ENCODE measurements at places on chromosomes 16 and 17.

GRCh38 chr17:28858801-28859355 lies 4.1 kb downstream of the ERAL1 start:
- no peak for DNase-seq

GRCh38 chr16:11611871-11612664 lies 25.3 kb upstream of the LITAF start:
- no peak for DNase-seq

GRCh38 chr17:27241346-27241946 lies 52.5 kb upstream of the WSB1 start:
- DNase-seq = no peak

- DNase-seq = no peak
Observed at GRCh38 chr17:73827627-73828291, 183.5 kb upstream of the SDK2 start.

GRCh38 chr17:35449371-35449931 lies 885 bp upstream of the SLFN13 start:
- no peak for DNase-seq

DNA sequence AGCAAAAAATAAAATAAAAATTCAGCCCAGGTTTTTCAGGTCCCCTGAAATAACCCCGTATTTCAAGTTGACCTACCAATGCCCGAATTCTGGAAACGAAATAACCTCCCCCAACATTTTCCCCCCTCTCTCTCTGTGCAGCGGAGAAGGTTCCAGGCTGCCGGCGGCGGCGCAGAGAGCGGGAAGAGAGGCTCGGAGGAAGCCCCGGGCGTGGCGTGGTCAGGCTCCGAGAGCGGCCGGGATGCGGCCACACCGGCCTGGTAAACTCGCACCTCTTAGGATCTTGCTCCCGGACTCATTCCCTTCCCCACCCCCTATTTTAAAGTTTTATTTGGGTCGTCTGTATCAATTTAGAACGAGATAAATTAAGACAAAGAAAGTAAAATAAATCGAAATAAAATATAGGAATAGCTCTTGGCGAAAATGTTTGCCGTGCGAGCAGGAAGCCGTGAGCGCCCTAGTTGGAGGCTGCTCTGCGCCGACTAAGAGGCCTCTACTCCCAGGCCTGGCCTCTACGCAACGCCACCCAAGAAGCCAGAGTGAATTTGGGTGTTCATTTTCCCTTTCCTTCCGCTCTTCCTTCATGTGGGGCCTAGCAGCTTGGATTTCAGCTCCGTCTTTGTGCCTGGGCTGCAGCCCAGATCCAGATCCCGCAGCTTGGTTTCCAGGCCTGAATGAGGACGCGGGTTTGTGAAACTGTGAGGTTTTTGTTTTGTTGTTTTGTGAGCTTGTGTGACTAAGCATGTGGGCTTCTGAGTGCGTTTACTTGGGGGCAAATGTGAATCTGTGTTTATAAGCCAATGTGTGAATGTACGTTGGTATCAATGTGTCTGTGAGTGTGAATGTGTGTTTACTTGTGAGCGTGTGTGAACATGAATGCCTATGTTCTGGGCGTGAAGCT lies 1.5 kb upstream of the HOXB6 start:
- no peak for DNase-seq

- no peak for DNase-seq
Observed at GRCh38 chr17:43448720-43449469, 34.9 kb upstream of the DHX8 start.

- DNase-seq = no peak
Observed at GRCh38 chr16:78939597-78939996, 660.9 kb downstream of the MAF start.

DNA sequence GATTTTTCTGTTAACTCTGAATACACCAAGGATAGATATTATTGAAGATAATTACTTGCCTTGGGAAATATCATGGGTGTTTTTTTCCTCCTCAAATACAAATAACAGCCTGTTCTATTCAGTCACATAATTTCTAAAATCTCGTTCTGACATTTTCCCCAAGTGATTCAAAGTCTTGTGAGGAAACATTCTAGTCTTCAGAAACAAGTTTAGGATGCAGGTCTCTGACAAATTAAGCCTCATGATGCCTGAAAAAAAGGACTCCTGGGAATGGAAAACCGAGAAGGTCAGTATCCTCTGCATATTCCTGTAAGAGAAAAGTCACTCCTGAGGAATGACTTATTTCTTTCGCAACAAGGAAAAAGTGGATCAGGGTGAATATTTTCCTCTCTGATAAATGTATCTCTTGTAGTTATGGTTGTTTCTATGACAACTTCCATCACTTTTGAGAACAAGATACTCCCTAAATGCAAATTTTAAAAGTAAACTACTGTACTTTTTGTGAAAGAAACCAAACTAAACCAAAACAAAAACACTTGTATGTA lies 384.6 kb downstream of the CNTNAP4 start:
- no peak for DNase-seq

DNA sequence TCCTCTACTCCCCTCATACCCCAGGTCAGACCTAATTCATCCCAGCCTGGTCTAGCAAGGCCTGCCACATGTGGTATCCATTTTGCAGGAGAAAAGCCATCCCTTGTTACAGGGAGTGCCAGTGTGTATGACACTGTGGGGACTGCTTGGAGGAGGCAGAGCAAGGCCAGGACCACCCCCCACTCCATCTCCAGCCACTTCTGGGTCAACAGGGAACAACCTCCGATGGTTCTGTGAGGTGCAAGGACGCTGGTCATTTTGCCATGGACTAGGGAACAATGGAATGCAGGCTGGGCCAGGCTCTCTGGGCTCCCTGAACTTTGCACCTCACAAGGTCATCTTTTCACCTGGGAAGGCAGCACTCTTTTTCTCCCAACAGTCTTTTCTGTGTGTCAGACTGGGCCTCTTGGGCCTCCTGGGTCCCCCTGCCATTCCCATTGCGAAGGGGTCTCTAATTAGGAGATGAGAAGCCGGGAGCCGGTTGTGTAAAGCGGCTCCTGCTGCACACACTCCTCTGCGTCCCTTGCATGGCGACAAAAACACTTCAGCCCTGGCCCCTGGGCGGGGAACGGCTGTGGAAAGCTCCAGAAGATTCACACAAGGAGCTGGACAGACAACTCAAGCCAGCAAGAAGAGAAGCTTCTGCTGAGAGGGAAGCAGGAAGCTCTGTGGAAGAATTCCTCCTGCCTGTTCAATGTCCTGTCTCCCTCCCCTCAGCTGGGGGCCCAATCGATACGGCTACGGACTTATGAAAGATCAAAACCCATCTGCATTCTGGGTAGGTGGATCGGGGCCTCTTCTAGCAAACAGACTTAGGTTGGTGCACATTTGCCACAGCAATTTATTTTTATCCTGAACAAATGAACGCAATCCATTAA lies 38.5 kb upstream of the MTSS2 start:
- DNase-seq = no peak

DNA sequence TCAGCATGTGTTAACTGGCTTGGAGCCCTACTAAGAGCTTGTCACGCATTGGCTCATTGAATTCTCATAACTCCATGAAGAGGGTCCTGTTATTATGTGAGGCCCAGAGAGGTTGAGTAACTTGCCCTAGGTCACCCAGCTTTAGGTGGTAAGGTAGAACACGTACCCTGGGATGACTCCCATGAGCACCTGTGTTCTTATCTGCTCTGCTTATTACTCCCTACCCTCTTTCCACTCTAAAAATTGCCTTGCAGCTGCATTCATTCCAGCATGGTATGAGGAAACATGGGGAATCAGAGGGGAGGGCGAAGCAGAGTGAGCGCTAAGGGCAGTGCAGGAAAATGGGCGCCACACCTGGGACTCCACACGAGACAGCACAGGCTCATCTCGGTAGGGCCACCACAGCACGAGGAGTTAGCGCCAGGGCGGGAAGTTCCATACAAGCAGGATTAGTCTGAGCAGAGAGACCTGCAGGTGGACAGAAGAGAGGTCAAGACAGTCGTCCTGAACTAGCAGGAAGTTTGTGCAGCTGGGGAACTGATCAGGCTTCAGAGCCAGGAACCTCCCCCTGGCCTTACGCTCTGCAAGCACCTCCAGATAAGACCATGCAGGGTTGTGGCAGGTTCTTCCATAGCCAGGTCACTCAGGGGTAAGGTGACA lies 10.1 kb downstream of the COPZ2 start:
- DNase-seq = no peak

GRCh38 chr17:49861150-49861884 lies 13.4 kb upstream of the TAC4 start:
- peak; percentile 26 for DNase-seq

DNA sequence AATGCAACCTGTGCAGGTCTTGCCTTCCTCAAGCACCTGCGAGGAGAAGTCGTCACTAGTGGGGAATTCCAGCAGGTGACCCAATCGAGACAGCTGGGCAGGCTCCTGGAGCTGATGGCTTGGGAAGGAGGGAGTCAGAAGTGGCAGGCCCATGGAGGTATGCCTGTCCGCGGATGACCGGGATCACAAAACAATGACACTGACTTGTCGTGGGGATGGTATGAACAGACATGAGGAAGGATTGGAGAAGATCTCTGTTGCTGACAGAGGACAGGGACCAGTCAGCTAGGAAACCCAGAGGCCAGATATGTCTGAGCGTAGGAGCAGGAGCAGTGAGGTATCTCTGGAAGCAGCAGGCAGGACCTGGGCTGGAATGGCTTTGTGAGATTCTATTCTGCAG lies 233.3 kb downstream of the SOX9 start:
- DNase-seq = no peak

GRCh38 chr17:55898195-55898594 lies 147.3 kb downstream of the PCTP start:
- no peak for DNase-seq
